Lower lobe of right lung (tissue), 2 donors: ENCODE measurements at places on chromosomes 5 and 9. TPM values are rescaled to one million over a fixed set of nuclear protein-coding genes. Genes with fewer than 3 reads are reported as not detected.

- DNase-seq = no peak
Observed at GRCh38 chr5:74054641-74055421, 428.8 kb downstream of the ARHGEF28 start.

GRCh38 chr9:38244971-38245370, 147.5 kb upstream of the ALDH1B1 start:
- DNase-seq = no peak

Gene SLC25A51
- 23.8 TPM for total RNA-seq

- DNase-seq = no peak
Observed at GRCh38 chr5:116652196-116652729, 77.6 kb upstream of the SEMA6A start.

Gene OBP2B
- not detected for total RNA-seq

- no peak for DNase-seq
Observed at GRCh38 chr5:123907349-123907748, 395.4 kb downstream of the CSNK1G3 start.

GRCh38 chr5:143619040-143619439, 192.9 kb upstream of the HMHB1 start:
- peak; percentile 36 for DNase-seq

GRCh38 chr5:3217771-3218495, 377.7 kb upstream of the IRX1 start:
- DNase-seq = no peak

GRCh38 chr5:96743805-96744204, 63.9 kb downstream of the ERAP1 start:
- DNase-seq = no peak

Gene GLRA1
- not detected for total RNA-seq

Gene PDZD2
- total RNA-seq = 67.8 TPM

Gene KIAA1191
- 88.9 TPM for total RNA-seq

DNA sequence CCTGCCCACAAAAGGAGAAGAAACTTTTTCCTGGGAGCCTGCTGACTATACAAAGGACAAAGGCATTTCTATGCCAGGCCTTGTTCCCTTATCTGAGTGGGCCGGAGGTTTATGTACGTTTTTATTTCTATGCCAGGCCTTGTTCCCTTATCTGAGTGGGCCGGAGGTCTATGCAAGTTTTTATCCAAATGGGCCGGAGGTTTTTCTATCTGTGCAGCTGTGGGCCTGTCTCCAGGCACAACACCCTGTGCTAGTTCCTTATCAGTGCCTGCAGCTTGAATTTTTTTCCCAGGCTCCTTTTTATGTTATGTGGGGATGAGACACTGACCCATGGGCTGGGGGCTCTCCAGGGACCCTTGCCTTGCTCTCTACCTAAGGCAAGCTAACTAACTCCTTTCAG, 5.5 kb downstream of the SLC25A2 start:
- DNase-seq = no peak

DNA sequence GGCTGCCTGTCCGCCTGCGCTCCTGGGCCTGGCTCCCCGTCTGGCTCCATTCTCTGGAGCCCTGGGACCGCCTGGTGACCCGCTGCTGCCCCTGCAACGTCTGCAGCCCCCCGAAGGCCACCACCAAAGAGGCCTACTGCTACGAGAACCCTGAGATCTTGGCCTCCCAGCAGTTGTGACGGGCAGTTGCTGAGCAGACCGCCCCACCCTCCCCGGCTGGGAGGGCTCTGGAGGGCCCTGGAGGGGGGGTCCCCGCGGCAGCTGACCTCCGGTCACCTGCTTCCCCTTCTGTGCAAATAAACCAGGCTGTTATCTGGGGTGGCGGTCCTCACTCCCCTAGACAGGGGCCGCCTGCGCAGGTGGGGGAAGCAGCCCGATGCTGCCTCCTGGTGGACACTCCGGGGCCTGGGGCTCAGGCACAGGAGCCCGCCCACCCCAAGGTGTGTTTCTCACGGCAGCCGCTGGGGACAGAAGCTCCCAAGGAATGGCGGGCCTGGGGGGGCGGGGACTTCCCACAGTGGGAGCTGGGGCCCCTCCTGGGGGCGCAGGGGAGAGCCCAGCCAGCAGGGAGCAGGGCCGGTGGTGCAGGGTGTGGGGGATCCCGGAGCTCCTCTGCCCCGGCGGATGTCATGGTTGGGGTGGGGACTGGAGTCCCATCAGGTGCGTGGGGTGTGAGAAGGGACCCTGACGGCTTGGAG, 4.7 kb upstream of the TUBB4B start:
- DNase-seq = peak; percentile 93

GRCh38 chr5:93899026-93899600, 157.7 kb upstream of the POU5F2 start:
- no peak for DNase-seq

- no peak for DNase-seq
Observed at GRCh38 chr5:100838048-100838473, 65.0 kb downstream of the ST8SIA4 start.

- peak; percentile 56 for DNase-seq
Observed at GRCh38 chr9:98037357-98037756, 19.2 kb upstream of the NANS start.

- DNase-seq = no peak
Observed at GRCh38 chr5:66475731-66476130, 120.5 kb upstream of the MAST4 start.

DNA sequence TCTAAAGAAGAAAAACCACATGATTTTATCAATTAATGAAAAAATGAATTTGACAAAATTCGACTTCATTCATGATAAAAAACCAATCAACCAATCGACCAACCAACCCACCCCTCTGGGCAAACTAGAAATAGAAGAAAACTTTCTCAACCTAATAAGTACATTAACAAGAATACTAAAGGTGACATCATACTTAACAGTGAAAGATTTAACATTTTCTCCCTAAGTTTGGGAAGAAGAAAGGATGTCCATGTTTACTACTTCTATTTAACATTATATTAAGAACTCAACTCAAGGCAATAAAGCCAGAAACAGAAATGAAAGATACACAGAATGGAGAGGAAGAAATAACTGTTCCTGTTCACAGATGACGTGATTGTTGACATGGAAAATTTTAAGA, 476.1 kb upstream of the MEF2C start:
- DNase-seq = no peak

- no peak for DNase-seq
Observed at GRCh38 chr5:152072091-152072490, 147.4 kb upstream of the GLRA1 start.

GRCh38 chr9:99305820-99306811, 84.0 kb downstream of the SEC61B start:
- no peak for DNase-seq

Gene FBP2
- total RNA-seq = not detected

DNA sequence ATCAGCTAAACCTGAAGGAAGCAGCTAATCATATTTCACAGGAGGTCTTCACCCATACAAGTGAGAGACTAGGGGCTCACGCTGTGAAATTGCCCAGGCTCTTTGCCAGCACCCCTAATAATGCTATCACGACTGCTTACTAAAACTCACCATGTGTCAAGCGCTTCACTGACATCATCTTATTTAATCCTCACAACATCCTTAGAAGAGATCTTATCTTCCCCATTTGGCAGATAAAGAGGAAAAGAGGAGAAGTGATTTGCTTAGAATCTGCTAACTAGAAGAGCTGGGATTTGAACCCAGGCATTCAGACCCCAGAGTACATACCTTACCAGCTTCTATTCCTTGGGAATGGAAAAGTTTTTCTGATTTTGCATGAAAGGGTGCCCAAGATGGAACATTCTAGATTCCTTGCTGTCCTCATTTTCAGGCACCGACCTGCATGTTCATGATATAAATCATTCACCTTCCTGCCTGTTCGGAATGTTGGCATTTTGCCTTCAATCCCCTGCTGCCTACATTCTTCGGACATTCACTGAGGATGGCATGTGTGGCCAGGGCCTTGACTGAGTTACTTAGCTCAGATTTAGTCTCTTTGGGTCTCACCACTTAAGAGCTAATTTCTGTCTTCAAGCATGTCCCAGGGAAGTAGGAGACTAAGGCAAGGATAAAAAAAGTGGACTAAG, 88.1 kb downstream of the SH3TC2 start:
- DNase-seq = no peak

DNA sequence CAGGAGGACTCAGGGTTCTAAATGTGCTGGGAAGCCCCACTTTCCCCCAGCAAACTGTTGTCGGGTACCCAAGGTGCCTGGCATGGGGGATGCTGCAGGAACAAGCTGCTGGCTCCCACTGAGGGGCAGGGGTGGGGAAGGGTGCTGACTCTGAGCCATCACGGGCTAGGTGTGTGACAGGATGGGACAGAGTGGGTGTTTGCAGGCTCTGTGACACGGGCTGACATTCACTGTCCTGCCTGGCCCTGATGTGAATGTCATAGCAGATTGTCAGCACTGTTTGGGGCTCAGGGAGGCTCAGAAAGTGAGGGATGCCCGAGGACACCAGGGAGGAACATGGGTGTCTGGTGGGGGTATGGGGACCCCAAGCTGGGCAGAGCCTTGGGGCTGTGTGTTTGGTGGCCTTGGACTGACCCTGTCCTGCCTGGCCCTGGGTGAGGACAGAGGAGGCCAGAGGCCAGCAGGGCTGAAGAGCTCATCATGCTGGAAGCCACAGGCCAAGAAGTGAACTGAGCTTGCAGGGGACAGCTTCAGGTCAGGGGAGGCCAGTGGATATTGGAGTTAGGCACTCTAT, 20.6 kb downstream of the WNK2 start:
- DNase-seq = peak; percentile 10

Gene SLC34A3
- total RNA-seq = not detected

DNA sequence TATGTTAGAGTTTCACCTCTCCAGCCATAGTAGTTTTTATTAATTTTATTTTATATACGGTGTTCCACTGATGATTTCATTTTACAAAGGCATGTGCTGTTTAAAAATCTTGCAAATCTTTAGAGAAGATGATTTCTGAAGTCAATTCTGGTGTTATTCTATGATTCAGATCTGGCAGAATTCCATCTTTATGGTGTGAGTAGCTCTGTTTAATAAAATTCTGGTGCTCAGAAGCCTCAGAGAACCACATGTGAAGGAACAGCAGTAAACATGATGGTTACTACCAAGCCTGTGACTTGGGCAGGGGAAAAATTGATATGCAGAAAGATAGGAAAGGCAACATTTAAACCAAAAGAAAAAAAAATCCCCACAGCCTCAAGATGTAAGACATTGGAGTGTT, 299.7 kb downstream of the NPR3 start:
- DNase-seq = no peak

DNA sequence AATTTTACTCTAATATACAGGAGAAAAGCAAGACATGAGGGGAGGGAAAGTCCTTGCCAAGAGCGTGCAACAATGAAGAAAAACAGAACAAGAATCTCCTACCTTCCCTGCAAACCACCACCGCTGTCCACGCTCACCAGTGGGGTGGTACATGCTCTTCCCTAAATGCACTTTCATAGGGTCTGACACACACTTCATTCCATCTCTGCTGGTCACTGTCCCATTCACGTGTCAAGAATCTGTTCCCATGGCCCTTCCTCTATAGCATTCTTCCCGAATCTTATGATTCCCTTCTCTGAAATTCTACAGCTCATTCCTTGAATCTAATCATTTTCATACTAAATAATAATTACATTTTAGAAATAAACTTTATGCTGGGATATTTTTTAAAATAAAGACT, 11.4 kb upstream of the DNAH5 start:
- DNase-seq = no peak

DNA sequence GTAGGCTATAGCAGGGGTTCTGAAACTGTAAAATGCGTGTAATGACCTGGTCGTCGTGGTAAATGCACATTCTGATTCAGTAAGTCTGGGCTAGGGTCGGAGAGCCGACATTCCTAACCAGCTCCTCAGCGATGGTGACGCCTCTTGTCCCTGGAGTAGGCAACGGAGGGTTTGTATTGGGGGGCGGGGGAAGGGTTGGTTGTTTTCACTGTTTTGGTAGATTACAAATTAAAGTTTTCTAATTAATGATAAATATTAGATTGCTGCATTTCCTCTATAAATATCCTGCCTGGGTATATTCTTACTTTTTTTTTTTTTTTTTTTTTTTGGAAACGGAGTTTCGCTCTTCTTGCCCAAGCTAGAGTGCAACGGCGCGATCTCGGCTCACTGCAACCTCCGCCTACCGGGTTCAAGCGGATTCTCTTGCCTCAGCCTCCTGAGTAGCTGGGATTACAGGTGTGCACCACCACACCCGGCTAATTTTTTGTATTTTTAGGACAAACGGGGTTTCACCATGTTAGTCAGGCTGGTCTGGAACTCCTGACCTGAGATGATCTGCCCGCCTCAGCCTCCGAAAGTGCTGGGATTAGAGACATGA, 566 bp upstream of the ALDH7A1 start:
- DNase-seq = no peak

Gene SLC6A18
- not detected for total RNA-seq

Gene HTR1A
- not detected for total RNA-seq

DNA sequence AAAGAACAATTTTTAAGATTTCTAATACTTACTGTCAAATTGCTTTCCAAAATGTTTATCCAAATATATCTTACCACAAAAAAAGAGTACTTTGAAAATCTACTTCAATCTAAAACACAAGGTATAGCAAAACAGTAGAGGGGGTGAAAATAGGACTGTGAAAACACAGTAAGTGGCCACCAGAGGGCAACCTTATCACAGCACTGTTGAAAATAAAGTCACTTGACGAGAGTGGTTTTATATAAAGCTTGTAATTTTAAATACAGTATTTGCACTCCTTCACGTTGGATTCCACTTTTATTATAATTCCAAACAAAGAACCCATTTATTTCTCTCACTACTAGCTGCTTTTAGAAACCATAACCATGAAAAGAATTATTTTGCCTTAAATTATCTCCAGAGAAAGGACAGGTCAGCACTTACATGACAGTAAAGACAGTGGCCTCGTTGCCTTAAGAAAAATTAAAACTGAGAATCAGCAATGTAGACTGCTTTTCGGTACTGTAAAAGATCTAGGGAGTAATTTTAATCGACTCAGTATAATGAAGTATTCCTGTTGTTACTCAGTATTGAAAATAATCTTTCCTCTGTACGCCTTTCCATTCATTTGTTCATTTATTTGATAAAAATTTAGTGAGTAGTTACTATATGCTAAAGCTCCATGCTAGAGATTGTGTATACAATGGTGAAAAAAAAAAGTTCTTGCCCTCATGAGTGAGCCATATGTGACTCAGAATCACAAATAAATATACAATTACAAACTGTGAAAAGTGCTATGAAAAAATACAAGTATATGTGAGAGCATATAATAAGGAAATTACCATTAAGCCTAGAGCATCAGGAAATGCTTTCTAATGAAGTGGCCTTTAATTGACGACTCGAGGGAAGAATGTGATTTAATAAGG, 40.0 kb upstream of the CDK5RAP2 start:
- no peak for DNase-seq

- DNase-seq = no peak
Observed at GRCh38 chr9:35763803-35764202, 9.7 kb upstream of the MSMP start.

GRCh38 chr5:167528651-167529050, 762.8 kb upstream of the WWC1 start:
- DNase-seq = no peak

- DNase-seq = no peak
Observed at GRCh38 chr5:181173420-181174342, 26.3 kb downstream of the OR2V2 start.

DNA sequence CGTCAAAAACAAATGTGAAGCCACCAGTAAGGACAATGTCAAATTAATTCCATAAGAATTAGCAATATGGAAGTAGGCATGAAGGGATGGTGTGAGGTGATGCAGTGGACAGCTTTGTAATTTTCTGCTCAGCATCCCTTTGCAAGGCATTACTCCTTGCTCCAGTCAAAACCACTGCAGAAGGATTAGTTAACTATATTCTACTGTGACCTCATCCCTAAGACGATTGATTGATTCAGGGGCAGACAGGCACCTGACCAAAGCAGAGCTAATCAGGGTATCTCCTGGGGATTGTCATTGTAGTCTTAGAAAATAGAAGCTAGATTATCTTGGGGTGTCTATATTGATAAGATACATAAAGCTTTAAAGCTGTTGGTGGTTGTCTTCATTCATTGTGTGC, 98.7 kb downstream of the NMUR2 start:
- no peak for DNase-seq

Gene GABRP
- total RNA-seq = 0.38 TPM

Gene REXO4
- 20.9 TPM for total RNA-seq
